Inflammatory macrophage (primary cell): ENCODE measurements at places on chromosomes 7 and 10.

- DNase-seq, result no peak
These were observed 2.2 kb downstream of the EMX2 start for GRCh38 chr10:117544711-117545140.

DNA sequence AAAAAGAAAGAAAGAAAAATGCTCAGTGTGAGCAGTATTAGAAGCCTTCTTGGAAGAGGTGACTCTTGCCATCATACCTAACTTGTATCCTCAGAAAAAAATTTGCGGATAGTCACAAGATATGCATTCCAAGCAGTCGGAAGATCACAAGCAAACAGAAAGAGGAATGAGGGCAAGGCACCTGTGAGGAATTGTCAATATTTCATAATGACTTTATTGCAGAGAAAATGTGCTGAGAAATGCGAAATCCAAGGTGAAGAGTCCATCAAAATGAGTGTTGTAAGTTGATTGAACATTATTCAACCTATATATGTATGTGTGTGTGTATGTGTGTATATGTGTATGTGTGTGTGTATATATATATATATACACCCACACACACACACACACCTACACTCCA, 1624.7 kb upstream of the LRRTM3 start:
- no peak for DNase-seq

GRCh38 chr7:9939176-9939575, 1034.5 kb upstream of the PHF14 start:
- no peak for DNase-seq

- no peak for DNase-seq
These were observed 45.5 kb upstream of the HDAC9 start for GRCh38 chr7:18450019-18450418.

DNA sequence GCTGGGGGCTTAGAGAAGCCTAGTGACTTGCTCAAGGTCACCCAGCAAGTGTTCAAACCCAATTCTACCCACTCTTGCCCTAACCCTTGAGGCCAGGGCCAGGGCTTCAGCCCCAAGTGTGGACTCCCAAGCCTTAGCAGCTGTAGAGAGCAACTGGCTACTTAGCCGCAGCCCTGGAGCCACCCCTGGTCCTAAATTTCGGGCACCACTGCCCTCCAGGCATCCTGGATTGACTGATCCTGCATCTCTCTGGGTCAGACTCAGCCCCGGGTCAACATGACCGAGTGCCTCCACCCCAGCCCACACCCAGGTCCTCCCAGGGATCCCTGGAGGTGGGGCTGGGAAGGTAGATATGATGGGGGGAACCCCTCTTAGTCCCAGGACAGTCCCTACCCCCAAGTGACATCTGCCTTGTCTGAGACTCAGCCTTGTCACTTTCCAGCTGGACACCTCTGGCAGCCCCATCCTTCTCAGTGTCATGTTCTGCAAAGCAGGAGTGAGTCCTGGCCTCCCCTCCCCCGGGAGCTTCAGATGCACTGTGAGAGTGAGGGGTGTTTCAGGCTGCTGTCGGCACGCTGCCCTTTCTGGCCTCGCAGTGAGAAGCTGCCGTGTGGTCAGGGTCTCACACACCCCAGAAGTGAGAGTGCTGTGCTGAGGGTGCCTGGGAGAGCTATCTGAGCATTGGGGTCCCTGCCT, 89.8 kb downstream of the ZMIZ1 start:
- no peak for DNase-seq

- DNase-seq, result no peak
These were observed 106.7 kb upstream of the VWC2 start for GRCh38 chr7:49666764-49667163.

DNA sequence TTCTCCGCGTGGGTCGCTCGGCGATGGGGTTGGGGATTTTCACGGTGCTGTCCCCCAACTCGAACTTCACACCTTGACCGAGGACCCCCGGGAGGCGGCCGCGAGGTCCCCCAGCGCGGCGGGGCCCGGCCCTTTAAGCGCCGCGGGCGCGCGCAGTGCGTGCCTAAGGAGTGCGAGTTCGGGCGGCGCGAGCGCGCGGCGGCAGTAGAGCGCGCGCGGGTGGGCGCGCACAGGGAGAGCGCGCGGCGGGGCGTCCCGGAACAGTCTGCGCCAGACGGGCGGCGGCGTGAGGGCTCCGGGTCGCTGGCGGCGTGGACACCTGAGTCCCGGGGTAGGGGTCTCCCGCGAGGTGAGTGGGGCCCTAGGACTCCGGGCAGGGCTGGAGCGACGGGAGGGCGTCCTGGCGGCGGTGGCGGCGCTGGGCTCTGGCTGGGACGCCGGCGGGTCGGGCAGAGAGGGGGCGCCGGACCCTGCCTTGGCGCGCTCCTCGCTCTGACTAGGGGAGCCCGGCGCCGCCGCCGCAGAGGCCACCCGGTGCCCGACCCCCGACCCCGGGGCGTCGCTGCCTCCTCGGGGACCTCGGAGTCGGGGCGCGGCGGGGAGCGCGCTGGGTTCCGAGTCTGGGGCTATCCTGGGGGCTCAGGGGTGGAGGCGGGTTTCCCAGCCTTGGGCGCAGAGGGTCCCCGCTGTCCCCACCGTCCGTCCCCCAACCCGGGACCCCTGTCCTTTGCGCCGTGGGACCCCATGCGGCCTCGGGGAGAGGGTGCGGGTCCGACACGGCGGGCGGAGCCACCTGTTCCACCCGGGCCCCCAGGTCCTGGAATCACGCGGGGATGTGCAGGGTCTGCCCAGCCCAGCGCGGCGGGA, at the start of gene PROSER2:
TSS of gene PROSER2 (plus strand) at position 235 of the 867 bp plus-strand sequence. CDS start 28,722 bp downstream, outside the sequence.
- DNase-seq, result peak; percentile 65

DNA sequence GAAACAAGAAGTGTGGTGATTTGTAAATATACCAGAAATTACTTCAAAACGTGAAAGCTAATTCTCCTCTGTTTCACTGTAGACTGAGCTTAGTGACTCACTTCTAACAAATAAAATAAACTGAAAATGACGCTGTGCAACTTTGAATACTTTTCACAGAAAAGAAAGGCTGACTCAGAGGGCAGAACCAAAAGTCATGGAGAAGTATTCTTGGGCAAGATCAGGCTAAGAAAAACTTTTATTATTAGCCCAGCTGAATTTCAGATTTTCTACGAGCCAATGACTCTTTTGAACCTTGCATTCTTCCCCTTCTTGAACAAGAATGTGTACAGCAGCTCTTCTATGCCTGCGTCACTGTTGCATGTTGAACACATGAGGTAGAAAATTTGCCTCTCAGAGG, 527.3 kb upstream of the GHITM start:
- no peak for DNase-seq

- no peak for DNase-seq
These were observed 6.0 kb upstream of the TRPV6 start for GRCh38 chr7:142891490-142892082.

GRCh38 chr10:34811126-34811967, 3.7 kb downstream of the PARD3 start:
- DNase-seq, result no peak

GRCh38 chr10:60878224-60878623, 65.8 kb downstream of the RHOBTB1 start:
- peak; percentile 18 for DNase-seq

- no peak for DNase-seq
These were observed 72.7 kb upstream of the TRIL start for GRCh38 chr7:29030781-29031275.

- DNase-seq, result no peak
These were observed 208.9 kb downstream of the GPR158 start for GRCh38 chr10:25383686-25384085.

DNA sequence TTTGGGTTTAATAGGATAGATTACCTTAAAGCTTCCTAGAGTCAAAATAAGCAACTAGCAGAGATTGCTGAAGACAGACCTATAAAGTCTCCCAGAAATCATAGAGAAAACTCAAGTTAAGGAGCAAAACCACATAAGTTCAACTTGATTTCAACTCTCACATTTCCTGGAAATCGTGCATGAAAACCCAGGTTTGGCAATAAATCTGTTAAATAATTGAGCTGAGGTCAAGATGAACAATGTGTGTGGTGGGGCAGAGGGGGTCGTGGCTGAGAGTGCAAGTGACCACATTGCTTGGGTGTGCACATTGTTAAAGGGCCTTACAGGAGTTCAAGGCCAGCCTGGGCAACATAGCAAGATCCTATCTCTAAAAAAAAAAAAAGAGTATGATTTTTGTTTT, 636.5 kb downstream of the GALNT17 start:
- DNase-seq, result no peak

GRCh38 chr10:63703113-63703670, 182.0 kb downstream of the REEP3 start:
- peak; percentile 95 for DNase-seq

- no peak for DNase-seq
These were observed 296 bp downstream of the HABP2 start for GRCh38 chr10:113553149-113553548.

GRCh38 chr7:94338921-94339371, 55.7 kb upstream of the COL1A2 start:
- DNase-seq, result no peak

- DNase-seq, result no peak
These were observed at the start of gene RAPGEF5 for GRCh38 chr7:22356701-22357310. TSS of gene RAPGEF5 (minus strand) at chr7:22357154. CDS start at chr7:22357060, 94 bp downstream.

- DNase-seq, result no peak
These were observed 30.4 kb upstream of the UCN3 start for GRCh38 chr10:5334196-5334880.

DNA sequence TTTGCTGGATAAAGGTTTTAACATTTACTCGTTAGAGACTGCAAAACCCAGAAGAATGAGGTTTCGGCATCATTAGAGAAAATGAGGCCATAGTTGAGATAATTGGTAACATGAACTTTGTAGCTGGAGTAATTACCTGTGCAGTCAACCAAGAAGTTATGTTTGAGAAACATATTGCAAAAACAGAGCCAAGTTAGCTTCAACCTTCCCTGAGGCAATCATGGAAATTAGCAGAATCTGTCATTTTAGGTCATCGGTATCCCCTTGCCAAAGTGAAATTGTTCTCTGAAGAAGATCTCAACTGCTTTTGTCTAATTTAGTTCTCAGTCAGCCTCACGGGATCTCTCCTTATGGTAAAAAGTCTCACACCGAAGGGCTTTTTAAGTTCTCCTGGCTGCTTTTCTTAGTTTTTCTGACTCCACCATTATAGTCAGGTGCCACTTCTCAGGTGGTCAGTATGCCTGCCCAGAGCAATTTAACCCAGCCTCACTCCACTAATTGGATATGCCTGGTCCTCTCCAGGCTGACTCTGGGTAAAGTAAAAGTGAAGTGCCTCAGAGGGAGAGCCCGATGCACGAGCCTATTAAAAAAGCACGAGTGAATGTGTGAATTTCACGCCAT, 52.5 kb downstream of the NRCAM start:
- no peak for DNase-seq

- DNase-seq, result no peak
These were observed 29.0 kb downstream of the TIMM23 start for GRCh38 chr10:46001187-46001756.

GRCh38 chr7:12315049-12315448, 88.6 kb downstream of the VWDE start:
- no peak for DNase-seq

DNA sequence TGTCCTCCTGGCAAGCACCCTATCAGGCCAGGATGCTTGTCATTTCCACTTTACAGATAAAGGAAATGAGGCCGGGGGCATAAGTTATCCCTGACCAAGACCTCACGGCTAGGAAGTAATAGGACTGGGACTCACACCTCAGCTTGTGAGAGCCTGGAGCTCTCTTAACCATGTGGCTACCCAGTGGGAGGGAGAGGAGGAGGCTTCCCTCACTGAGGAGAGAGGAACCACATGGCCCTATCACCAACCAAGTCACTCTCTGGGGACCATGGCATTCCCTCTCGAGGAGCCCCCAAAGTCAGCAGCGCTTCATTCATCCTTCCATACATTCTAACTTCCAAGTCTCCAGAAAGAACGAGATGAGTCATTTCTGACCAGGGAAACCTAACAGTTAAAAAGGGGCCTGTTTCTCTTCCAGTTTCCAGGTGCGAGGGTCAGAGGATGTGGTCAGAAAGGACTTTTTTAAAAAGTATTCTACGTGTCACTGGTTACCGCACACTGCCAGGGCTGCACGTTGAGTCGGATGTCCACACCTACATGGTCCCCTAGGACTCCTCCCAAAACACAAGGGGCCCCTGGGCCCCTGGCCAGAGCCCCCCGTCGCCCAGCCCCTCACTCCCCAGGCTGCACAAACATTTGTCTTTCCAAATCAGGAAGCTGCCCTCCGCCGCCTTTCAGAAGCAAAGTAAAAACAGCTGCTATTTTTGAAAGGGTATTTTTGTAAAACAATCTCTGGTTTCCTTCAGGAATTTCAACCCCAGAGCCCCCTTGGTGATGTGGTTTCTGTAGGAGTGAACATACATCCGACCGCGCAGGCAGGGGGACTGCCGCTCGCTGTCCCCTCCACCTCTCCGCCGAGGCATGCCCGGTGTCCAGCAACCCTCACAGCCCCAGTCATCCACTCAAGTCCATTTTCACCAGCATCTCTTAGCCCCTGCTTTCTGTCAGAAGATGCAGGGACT, 128.2 kb upstream of the CHST15 start:
- peak; percentile 44 for DNase-seq

DNA sequence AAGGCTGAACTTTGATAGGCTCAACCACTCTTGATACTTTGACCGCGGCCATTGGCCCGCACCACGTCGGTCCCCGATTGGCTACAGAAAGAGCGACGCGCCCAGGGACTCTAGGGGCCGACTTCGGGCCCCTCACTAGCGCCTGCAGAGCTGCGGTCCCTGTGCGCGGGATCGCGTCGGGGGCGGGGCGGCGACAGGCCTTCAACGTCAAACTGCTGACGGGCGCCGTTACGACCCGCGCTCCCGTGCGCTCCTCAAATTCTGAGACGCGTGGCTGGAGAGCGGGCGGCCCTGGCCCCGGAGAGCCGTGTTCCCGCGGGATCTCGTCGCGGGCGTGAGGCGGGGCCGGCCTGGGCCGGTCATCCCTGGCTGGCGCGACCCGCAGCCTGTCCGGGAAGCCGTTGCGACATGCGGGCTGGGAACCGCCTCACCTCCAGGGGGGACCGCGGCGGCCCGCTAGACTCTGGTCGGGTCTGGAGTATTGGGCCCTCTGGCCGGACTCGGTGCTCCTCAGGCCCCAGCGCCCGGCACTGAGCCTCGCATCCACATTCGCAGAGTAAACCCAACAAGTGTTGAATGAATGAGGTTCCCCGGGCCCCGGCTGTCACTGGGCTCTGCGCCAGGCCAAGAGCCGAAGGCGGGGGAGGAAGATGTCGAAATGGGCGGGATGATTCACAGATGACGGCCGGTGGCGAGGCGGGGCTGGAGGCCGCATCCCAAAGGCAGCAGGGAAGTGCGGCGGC, 643 bp upstream of the SLC25A28 start:
- peak; percentile 97 for DNase-seq
